ENCODE measurements at places on chromosomes 4 and X. TPM values are rescaled to one million over a fixed set of nuclear protein-coding genes. Genes with fewer than 3 reads are reported as not detected.

The FMR1NB gene
- total RNA-seq = not detected

The EGF gene
- total RNA-seq = 0.10 TPM

The EIF1AX gene
- total RNA-seq = 48.1 TPM

The GAB1 gene
- total RNA-seq = 8.1 TPM

GRCh38 chr4:89889289-89889688 lies 5.4 kb upstream of the MMRN1 start:
- DNase-seq = no peak

GRCh38 chr4:36168127-36168878 lies 76.0 kb downstream of the ARAP2 start:
- DNase-seq = no peak

The SULT1E1 gene
- total RNA-seq = not detected

DNA sequence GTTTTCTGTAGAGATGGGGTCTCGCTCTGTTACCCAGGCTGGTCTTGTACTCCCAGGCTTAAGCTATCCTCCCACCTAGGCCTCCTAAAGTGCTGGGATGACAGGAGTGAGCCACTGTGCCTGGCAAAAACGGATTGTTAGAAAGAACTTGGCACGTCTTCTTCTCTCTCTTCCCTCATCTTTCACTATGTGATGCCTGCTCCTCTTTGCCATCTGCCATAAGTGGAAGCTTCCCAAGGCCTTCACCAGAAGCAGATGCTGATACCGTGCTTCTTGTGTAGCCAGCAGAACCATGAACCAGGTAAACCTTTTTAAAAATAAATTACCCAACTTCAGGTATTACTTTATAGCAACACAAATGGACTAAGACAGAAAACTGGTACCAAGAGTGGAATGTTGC lies 36.9 kb upstream of the HUWE1 start:
- no peak for DNase-seq

Measured in glomerular endothelial cell (primary cell).